Right cardiac atrium (tissue), 5 donors: ENCODE measurements at places on chromosomes 7 and 10. TPM values are rescaled to one million over a fixed set of nuclear protein-coding genes. Genes with fewer than 3 reads are reported as not detected.
A peak's percentile ranks its signal among the peaks of the same experiment; 100 is the strongest.

The CPA2 gene
- 0.05 TPM for polyA plus RNA-seq

The WAC gene
- polyA plus RNA-seq, result 30.5 TPM

GRCh38 chr7:11831736-11832495 lies at the start of gene THSD7A:
Gene THSD7A, minus strand, starts transcription at chr7:11832198. Its CDS starts 252 bp downstream, at chr7:11831946.
- peak; percentile 78 for DNase-seq

DNA sequence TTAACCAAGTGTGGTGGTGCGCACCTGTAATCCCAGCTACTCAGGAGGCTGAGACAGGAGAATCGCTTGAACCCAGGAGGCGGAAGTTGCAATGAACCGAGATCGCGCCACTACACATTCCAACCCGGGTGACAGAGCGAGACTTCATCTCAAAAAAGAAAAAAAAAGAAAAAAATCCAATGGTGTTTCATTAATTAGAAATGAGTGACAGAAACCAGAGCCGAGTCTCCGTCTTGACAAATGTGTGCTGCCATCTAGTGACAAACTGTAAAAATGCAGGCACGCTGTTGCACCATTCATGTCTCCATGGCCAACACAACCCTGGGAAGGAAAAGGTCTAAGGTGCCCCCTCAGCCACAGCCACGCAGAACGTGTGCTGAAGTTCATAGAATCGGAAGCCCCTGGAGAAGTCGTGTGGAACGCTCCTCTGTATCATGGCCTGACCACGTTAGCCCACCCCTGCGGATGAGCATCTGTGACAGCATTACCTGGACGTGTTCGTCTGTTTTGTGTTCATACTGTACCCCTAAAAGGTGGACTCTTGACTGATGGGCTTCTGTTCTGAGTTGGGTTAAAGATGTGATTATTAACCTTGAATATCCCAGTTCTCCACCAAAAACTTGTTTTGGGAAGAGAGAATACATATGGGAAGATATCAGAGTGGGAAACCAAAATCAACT lies 94.9 kb downstream of the LYZL2 start:
- DNase-seq, result peak; percentile 49

DNA sequence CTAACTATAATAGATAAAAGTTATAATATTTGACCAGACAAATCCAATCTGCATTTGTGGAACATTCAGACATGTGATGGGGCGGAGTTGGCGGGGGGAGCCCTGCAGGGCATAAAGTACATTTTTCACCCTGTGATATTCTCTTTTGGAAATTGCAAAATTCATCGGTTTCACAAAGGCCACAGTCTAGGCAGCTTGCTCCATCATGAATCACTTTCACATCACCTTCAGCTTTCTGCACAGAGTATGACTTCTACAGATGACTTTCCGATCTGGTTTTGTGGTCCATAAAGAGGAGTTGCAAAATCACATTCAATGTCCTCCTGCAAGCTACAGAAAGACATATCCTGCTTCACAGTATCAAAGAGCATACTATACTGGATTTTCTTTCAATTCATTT lies 51.4 kb upstream of the APBB1IP start:
- DNase-seq, result no peak

- no peak for DNase-seq
Observed at GRCh38 chr10:35437829-35438228, 101.5 kb downstream of the CCNY start.
